ENCODE measurements at places on chromosomes 16 and 17. TPM values are rescaled to one million over a fixed set of nuclear protein-coding genes. Genes with fewer than 3 reads are reported as not detected.

The ITGAD gene
- total RNA-seq: 0.19 TPM

The NPIPA7 gene
- 7.1 TPM for total RNA-seq

The HOXB1 gene
- not detected for total RNA-seq

The SDR42E2 gene
- total RNA-seq: not detected

The DNAH9 gene
- 14.9 TPM for total RNA-seq

The ABCC3 gene
- total RNA-seq: 22.9 TPM

The CDK3 gene
- total RNA-seq: 5.4 TPM
